Lung (tissue), 17 donors: ENCODE measurements at places on chromosomes 3 and 15. TPM values are rescaled to one million over a fixed set of nuclear protein-coding genes. Genes with fewer than 3 reads are reported as not detected.

DNA sequence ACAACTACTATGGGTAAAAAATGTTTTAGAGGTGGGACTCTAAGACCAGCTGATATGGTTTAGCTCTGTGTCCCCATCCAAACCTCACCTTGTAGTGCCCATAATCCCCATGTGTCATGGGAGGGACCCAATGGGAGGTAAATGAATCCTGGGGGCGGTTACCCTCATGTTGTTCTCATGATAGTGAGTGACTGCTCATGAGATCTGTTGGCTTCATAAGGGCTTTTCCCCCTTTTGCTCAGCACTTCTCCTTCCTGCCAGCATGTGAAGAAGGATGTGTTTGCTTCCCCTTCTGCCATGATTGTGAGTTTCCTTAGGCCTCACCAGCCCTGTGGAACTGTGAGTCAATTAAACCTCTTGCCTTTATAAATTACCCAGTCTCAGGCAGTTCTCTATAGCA lies 45.7 kb downstream of the FAM98B start:
- DNase-seq: no peak

DNA sequence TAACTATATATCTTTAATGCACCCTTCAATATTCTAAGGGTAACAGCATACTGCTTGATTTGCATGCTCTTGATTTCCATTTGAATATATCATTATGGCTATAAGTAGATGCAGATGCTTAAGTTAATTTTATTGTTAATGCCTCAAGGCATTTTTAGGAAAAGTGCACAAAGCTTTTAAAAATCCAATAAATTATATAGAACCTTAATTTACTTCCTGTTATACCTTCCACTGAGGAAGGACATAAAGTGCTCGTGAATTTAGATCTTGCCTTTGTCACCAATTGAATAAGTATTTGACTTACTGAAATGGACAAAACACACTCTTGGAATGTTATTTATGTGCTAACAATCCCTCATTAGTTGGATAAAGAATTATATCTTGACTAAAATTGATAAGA lies 276.7 kb upstream of the CCDC54 start:
- DNase-seq: no peak

LTF gene
- 12.9 TPM for polyA plus RNA-seq

GRCh38 chr3:63993653-63994079 lies 29.6 kb downstream of the PSMD6 start:
- peak; percentile 85 for DNase-seq

GRCh38 chr15:42994546-42994945 lies 74.0 kb upstream of the TTBK2 start:
- no peak for DNase-seq

UROC1 gene
- polyA plus RNA-seq: 0.08 TPM

DNA sequence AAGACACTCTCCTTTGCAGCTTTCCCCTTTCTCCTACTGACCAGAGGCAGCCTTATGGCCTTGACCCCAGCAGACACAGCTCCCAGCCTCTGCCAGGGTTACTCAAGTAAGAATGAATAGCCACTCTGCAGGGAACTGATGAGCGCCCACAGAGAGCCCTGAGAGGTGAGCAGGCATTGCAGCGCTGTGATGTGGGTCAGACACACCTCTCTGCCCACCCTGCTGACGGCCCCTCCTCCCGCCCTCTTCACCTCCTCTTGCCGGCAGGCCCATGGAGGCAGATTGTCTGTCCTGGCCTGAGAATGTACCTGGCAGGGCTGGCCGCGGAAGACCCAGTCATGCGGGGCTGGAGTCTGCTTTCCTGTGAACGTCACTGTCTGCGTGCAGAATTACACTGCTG lies 512.6 kb upstream of the PPP2R3A start:
- DNase-seq: no peak

- no peak for DNase-seq
These were observed 36.2 kb upstream of the CPNE4 start for GRCh38 chr3:132071043-132071442.

GRCh38 chr3:101204246-101204645 lies 116.1 kb downstream of the IMPG2 start:
- DNase-seq: peak; percentile 36

DNA sequence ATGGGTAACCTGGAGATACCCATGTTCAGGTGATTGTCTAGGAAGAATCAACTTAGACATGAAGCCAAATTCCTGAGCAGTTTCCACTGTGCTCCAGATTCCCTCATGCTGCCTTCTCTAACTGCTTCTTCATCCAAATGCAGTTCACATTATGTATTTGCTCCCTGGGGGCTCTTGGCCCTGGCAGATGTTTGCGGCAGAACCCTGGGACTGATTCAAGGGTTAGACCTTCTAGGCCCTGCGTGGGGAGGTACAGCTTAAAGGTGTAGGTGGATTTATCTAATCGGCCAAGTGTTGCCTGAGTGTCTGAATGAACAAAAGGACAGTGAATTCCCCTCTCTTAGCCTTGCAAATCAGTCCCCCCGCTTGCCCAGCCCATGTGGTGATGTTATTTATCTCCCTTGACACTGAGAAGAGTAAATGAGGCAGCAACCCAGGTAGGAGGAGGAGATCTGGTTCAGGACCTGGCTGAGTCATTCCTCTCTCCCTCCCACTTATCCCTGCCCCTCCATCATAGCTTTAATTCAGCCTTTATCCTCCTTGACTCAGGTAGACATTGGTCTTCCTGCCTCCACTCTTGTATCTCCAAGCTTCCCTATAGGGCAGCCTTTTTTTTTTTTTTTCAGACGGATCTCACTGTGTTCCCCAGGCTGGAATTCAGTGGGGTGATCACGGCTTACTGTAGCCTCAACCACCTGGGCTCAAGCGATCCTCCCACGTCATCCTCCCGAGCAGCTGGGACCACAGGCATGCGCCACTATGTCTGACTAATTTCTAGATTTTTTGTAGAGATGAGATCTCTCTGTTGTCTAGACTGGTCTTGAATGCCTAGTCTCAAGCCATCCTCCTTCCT lies 54.8 kb downstream of the MAGEF1 start:
- DNase-seq: no peak

DNA sequence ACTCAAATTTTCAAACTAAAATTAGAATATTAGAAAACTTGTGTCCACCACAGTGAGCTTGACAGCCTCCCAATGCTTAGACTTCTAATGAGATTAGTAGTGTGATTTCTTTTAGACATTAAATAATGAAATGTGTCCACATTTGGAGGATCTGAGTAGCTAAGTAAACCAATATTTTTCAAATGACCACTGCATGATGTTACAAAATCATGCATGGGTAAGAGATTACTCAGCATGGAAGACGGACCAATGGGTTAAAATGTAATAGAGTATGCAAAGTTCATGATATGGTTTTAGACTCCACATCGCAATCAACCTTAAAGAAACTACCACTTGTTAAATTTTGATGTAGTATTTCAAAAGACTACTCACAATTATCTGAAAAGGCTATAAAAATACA lies 130.6 kb downstream of the IMPG2 start:
- DNase-seq: no peak

DNA sequence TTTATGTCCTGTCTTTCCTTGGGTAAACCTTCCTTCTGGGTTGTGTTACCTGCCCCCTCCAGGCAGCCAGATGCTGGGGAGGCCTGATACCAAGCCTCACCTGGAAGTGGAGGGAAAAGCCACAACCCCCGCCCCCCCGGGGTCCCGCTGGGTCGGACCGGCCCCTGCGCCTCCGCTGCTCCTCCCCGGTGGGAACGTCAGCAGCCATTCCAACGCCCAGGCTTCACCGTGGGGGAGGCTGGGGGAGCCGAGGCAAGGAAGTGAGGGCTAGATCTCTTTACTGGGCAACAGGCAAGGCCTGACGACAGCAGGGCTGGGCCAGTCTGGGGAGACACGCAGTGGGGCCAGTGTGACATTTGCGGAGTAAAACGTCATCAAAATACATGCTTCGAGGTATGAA lies 53.0 kb upstream of the SNRPA1 start:
- DNase-seq: no peak

- no peak for DNase-seq
These were observed 48.6 kb downstream of the SEMA3G start for GRCh38 chr3:52396011-52396906.

DNA sequence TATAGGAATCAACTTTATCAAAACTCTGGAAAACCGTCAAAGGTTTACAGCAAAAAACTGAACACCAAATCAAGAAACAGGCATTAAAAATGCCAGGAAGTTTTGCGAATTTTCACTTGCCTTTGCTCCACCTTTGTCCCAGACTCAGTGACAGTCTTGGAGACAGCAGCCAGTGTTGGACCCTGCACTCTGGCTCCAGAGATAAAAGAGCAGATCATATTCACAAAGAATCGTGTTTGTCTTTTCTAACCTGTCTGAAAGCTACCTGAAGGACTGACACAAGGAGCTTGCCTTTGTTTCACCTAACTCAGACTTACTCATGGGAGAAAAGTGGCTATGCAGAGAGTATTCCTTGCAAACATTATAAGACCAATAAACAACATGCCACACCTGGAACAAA lies 74.0 kb upstream of the TCF12 start:
- DNase-seq: no peak

CADM2 gene
- 0.14 TPM for polyA plus RNA-seq

GRCh38 chr3:16885593-16886302 lies 993 bp downstream of the PLCL2 start:
- peak; percentile 52 for DNase-seq

GABRA5 gene
- not detected for polyA plus RNA-seq

DNA sequence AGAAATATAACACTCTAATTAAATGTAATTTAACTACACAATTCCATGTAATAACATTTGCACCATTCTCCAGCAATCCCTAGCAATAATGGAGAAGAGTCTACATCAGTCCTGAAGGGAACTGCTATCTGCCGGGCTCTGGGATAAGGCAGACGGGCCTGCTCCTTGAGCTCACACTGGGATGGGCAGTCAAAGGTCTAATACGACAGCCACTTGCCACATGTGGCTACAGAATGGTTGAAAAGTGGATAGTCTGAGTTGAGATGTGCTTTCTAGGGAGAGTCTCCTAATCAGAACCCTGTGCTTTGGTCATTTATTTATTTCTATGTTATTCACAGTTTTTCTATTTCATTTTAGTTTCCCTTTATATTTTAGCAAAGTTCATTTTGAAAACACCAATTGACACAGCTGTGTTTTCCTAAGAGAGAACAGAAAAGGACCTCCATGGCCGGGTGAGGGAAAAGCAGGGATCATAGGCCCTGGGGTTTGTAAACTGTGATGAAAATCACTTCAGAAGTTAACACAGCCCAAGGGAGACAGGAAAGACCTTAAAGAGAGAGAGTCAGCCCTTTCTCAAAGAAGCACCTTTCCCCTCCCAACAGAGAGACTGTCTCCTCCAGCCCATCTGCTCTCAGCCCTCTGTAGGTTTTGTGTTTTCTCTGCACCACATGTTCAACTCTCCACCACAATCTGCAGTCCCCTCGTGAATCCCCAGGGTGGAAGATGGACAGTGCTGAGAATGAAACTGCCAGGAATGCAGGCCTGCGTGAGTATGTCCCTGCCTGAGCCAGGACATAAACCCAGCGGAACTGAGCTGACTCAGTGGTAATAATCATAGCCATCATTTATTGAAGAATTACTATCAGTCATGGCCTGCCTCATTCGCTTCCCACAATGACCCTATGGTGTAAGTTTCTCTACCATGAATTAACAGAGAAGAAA lies 11.6 kb downstream of the FSIP1 start:
- no peak for DNase-seq

GRCh38 chr15:81152799-81153198 lies 18.7 kb downstream of the CFAP161 start:
- DNase-seq: no peak

KLHDC8B gene
- 19.4 TPM for polyA plus RNA-seq

DNA sequence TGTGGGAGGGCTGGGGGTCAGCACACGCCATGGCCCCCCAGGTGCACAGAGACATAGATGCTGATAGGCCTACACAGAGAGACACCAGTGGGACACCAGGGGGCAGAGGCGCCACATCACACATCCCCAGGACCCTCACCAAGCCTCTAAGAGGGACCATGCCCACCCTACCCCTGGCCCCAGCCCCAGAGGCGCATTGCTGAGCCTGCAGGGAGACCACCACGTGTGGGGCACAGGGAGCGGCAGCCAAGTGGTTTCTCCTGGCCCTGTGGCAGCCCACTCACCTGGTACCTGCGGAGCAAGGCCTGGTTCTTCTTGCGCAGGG lies 1.2 kb downstream of the CCDC9B start:
- DNase-seq: no peak

HRG gene
- polyA plus RNA-seq: not detected

GRCh38 chr3:183178512-183178832 lies 15.9 kb upstream of the LAMP3 start:
- DNase-seq: no peak

- DNase-seq: peak; percentile 54
These were observed 242.6 kb upstream of the TPM1 start for GRCh38 chr15:62799919-62800318.

GRCh38 chr3:10160346-10160745 lies 4.4 kb upstream of the IRAK2 start:
- DNase-seq: no peak

- no peak for DNase-seq
These were observed 10.7 kb downstream of the MUC13 start for GRCh38 chr3:124923833-124924232.

- DNase-seq: no peak
These were observed 111.0 kb upstream of the STRIT1 start for GRCh38 chr3:155404486-155404885.

DNA sequence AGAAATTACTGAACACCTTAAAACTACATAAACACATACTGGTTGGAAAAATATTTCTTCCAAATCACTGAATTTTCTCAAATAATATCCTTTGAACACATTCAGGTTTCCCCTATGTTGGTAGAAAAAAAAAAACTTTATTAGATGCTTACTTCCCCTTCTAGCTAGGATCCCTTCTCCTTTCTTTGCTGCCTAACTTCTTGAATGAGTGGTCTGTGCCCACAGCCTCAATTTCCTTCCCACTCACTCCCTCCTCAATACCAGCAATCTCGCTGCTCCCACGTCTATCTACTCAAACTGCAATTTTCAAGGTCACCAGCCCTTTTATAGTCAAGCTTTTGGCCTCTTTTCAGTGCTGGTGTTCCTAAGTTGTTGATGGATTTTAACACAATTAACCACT lies 8.3 kb downstream of the CD200R1 start:
- no peak for DNase-seq

LYSMD2 gene
- polyA plus RNA-seq: 14.4 TPM

DNA sequence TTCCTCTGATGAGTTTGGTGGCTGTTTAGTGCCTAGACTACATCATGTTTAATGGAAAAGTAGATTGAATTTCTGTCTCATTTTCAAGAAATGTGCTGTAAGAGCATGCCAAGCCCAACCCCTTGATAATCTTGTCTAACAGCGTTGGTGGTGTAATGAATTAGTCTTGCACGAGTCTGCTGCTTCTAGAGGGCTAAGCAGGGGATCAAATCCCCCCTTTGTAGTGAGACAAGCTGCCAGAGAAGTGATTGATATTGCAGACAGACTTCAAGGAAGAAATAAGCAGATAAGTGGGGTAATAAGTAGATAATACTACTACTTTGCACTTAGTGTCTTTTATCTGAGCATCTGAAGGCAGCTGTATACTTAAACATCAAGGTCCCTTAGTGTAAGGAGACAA lies 141.4 kb downstream of the TP63 start:
- DNase-seq: no peak

DNA sequence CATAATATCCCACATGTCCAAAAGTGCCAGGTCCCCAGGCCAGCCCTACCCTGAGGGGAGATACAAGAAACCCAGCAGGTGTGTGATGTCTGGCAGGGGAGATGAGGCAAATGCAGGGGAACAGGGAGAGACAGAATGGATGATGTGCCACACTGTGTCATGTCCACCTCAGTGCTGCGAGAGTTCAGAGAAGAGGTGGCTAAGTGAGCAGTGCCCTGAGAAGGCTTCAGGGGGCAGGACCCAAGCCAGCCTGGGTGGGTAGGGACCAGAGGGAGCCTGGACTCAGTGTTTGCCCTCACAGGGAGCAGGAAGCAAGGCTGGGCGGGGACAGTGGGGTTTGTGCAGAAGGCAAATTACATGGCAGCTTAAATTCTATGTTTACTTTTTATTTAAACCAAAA lies 61.2 kb downstream of the KLHL6 start:
- no peak for DNase-seq
